Panc1 (cell line): ENCODE measurements at places on chromosomes 4 and X.

GRCh38 chrX:40402831-40403533, 177.8 kb upstream of the ATP6AP2 start:
- DNase-seq = no peak

- no peak for DNase-seq
These were observed 161.0 kb downstream of the CPEB2 start for GRCh38 chr4:15163284-15163645.

GRCh38 chr4:122797405-122798094, 29.1 kb upstream of the FGF2 start:
- no peak for DNase-seq

DNA sequence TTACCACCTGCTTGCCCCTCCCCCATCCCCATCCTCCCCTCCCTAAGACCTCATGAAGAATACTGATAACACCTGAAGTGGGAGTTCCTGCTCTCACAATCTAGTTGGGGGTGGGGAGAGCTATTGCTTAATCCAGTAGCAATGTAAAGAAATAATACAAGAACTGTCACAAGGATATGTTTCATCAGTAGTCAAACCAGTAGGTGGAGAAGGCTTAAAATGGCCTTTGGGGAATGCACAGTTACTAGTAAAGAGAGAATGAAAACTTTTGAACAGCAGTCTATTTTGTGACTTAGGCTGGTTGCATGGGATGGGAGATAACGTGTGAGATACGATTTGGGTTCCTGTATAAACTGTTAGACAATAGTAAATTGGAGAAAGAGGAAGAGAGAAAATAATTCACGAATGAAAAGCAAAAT, 6.0 kb downstream of the GALNT7 start:
- DNase-seq = no peak

DNA sequence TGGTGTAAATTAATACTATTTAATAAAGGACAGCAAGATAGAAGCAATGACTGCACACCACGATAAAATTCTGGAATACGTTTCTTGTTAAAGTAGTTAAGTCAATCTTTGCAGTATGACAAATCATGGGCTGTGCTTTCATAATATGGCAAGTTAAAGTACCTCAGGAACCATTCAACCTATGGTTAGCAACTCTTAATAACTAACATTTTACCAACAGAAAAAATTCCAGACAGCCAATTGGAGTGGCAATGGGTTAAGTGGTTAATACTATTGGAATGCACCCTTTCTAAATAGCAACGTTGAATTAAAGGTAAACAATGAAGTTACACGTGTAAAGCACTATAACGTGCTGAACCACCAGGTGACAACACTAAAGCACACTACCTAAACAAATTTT, 72.4 kb upstream of the ZCCHC13 start:
- DNase-seq = no peak

DNA sequence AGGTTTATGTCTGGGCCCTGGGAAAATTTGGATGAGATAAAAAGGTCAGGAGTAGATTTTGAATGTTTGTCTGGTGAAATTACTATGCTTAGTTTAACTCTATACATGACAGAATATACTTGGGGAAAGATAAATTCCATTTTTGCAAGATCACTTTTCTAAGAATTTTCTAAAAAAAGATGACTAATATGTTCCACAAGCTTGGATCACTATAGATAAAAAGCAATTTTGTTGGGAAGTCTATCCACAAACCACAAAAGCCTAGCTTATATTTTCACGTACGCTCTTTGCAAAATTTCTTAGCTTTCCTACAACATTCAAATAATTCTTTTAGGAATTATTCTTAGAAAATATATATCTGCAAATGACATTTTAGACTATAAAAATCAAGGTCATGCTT, 20.6 kb upstream of the COQ2 start:
- DNase-seq = no peak

- DNase-seq = no peak
These were observed 66.8 kb upstream of the RBPJ start for GRCh38 chr4:26253968-26254367.

DNA sequence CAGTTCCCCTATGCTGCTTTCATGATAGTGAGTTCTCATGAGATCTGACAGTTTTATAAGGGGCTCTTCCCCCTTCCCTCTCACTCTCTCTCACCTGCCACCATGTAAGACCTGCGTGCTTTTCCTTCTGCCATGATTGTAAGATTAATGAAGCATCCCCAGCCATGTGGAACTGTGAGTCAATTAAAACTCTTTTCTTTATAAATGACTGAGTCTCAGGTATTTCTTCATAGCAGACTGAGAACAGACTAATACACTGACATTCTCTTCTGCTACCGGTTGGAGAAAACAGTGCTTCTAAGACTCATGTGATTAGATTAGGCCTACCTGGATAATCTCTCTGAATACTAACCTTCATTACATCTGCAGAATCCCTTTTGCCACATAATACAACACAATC, 45.4 kb upstream of the TRPC5OS start:
- no peak for DNase-seq

DNA sequence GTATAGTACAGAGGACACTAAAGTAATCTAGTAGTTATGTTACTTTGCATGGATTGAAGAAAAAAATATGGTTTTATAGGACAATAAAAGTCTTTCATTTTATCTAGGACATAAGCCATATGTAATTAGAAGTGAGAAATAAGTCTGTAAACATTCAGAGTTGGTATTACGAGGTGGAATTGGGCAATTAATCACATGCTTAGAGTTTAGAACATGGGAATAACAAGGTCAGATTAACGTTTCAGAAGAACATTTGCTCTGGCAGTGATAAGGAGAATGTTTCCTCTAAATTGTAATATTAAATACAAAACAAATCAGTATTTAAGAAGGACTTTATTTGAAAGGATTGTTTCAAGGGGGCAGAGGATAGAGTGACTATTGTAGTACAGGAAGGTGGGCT, 15.6 kb upstream of the SULT1E1 start:
- DNase-seq = no peak

GRCh38 chr4:95219109-95219508, 329.7 kb downstream of the UNC5C start:
- DNase-seq = no peak

GRCh38 chr4:172892300-172892699, 276.3 kb upstream of the GALNT7 start:
- peak; percentile 15 for DNase-seq

DNA sequence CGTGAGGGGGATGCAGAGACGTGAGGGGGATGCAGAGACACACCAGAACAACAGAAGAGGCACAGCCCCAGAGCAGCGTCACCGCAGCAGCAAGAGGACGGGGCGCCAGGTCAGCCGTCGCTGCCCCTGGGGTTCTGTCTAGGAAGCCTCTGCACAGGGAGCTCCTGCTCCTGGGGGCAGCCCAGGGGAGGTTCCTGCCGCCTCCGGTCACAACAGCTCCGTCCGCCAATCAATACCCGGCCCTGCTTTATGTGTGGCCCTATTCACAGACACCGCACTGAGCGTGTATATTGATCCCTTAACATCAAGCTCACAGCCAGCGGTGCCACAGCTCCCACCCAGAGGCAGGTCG, 69.6 kb downstream of the FAM53A start:
- no peak for DNase-seq

DNA sequence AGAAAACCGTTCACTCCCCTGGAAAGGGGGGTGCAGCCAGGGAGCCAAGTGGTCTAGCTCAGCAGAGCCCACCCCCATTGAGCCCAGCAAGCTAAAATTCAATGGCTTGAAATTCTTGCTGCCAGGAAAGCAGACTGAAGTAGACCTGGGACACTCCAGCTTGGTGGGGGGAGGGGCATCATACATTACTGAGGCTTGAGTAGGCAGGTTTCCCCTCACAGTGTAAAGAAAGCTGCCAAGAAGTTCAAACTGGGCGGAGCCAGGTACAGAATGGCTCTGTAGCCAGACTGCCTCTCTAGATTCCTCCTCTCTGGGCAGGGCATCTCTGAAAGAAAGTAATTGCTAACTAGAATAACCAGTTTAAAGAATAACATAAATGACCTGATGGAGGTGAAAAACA, 372.3 kb upstream of the F9 start:
- no peak for DNase-seq

- no peak for DNase-seq
These were observed 516.2 kb upstream of the GALNT7 start for GRCh38 chr4:172652369-172652768.

DNA sequence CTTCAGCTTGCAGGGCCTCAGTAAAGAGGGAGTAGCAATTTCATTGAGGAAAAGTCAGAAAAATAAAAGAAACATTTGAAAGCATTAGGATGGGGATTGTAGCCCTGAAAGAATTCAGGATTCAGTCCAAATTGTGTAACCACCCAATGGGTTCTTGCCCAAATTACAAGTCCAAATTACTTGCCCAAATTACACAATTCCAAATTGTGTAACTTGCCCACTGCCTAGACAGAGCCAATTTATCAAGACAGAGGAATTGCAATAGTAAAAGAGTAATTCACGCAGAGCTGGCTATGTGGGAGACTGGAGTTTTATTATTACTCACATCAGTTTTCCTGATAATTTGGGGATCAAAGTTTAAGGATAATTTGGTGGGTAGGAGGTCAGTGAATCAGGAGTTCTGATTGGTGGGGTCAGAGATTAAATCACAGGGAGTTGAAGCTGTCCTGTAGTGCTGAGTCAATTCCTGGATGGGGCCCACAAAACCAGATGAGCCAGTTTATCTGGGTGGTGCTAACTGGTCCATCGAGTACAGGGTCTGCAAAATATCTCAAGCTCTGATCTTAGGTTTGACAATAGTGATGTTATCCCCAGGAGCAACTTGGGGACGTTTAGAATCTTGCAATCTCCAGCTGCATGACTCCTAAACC, 18.1 kb upstream of the PAGE5 start:
- no peak for DNase-seq

DNA sequence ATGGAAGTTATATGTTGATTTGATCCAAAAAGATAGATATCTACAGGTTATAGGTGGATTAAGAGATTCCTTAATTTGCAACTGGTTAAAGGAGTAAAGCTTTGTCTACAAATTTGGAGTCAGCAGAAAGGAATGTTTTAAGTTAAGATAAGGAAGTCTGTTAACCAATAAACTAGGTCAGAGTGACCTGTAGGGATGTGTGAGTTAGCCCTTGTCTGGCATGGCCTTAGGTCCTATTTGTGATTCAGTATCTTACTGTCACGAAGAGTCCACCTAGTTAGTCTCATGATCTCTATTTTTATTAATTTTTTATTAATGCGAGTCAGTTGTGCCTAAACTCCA, 230.8 kb downstream of the INPP4B start:
- DNase-seq = no peak

DNA sequence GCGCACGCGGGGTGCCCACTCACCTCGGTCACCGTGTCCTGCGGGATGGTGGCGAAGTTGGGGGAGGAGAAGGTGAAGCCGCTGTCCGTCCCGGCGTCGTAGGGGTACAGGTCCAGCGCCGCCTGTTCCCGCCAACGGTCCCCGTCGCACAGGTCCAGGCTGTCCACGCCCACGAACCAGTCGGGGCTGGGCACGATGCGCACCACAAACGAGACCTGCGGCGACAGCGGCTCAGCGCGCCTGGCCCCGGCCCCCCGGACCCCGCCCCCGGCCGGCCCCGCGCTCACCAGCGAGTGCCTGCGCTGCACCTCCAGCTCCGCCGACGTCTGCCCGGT, 1.4 kb downstream of the SPON2 start:
- no peak for DNase-seq

DNA sequence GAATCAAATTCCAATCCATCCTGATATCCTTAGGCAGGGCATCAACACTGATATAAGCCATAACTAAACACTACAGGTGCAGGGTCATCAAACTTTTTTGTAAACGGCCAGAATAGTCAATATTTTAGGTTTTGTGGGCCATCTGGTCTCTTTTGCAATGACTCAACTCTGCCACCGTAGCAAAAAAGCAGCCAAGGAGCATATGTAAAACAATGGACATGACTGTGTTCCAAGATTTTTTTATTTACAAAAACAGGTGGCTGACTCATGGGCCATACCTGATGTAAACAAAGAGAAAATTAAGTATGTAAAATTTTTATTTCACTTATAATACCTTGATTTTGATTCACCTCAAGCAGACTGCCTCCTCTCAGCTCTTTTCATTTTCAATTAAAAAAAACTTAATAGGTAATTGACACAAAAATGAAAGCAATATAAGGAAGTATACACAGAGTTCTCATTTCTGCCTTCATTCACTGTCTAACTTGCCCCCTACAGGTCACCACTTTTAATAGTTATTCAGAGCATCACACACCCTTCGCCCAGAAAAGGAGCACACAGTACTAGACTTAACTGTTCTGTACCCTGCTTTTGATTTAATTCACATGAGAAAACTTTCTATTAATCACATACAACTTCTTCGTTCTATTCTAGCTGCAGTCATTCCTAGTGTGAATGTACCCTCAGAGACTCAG, 35.3 kb upstream of the GPM6B start:
- DNase-seq = no peak

GRCh38 chr4:118173956-118174725, 139.9 kb downstream of the NDST3 start:
- no peak for DNase-seq

GRCh38 chrX:1649621-1650020, 34.8 kb downstream of the ASMT start:
- no peak for DNase-seq

- DNase-seq = no peak
These were observed 97.5 kb upstream of the STOX2 start for GRCh38 chr4:183807420-183808096.

- no peak for DNase-seq
These were observed 5.2 kb downstream of the LDB2 start for GRCh38 chr4:16893141-16893651.

DNA sequence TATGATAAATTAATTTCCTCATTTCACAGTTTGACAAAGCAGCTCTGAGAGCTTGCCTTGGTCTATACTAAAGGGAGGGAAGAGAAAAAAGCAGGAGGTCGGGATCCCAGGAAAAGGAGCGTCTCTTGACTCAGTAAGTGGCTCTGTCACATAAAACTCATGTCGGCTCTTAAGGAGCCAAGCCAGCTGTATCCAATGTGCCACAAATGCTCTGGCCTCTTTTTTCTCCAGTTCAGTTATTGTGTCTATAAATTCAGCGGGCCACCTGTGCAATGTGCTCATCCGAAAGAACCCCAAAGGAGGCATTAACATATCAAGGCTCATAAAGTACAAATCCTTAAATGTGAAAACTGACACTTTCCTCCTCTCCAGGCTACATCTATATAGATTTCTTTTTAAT, 337.7 kb upstream of the FAM241A start:
- no peak for DNase-seq

GRCh38 chr4:93855926-93856325, 27.4 kb downstream of the ATOH1 start:
- DNase-seq = no peak

- DNase-seq = no peak
These were observed 4.7 kb upstream of the SYP start for GRCh38 chrX:49204709-49205108.

DNA sequence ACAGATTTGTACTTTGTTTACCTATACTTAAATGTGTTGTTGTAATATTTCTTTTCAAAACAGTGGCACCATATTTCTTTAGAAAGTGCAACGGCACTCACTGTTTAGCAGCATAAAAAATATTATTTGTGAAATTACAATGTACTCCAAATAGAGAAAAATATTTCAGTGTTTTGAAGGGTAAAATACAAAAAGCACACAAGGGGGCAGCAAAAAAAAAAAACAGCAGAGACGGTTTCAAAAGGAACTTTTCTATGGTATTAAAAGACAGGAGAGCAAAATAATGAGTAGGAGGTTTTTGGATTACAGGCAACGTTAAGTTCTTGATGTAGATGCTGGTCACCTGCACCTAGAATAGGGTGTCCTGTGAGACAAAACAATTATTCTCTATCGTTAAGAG, 2.0 kb downstream of the NUDT11 start:
- DNase-seq = no peak

GRCh38 chrX:113770071-113770470, 813.8 kb upstream of the HTR2C start:
- DNase-seq = no peak
